ENCODE measurements at places on chromosomes 2 and 18.

GRCh38 chr18:58533766-58534165 lies 95.1 kb downstream of the ALPK2 start:
- no peak for DNase-seq

DNA sequence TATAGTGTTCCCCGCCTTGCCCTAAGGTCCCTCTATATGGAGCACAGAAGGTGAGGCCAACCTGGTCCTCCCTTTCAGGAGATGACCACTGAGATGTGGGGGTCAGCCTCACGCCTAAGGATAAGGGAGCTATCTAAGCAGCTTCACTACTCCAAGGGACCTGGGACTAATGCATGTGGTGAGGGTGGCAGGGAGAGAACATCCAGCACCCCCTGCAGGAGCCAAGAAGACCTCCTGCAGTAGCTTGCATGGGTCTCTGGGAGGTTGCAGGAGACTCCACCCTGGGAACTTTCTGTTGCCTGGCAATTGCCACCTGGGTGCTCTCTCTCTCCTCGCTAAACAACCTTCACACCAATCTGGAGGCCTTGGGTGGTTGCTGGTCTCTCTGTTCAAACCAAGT lies 93.0 kb upstream of the KLHL29 start:
- DNase-seq: no peak

GRCh38 chr18:40004246-40004645 lies 1950.8 kb upstream of the PIK3C3 start:
- no peak for DNase-seq

- DNase-seq: no peak
Measured at GRCh38 chr2:128396500-128396891, 77.8 kb upstream of the HS6ST1 start.

GRCh38 chr2:5926871-5927512 lies 234.8 kb downstream of the SOX11 start:
- DNase-seq: no peak

DNA sequence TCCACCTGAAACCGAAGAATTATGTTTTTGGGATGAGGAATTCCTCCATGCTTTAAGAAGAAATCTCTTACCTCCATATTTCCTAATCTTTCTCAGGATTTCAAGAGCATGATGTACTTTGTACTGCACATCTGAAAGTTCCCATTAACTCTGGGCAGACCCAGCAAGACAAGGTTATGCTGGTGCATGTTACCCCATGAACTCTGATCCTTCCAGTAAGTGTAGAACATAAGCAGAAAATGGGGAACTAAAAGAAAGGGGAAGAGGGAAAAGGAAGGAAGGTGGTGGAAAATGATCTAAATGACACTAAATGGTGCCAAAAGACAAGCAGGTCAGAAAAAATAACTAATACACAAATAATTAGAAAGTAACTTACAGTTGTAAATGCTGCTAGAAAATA lies 50.7 kb downstream of the STRN start:
- DNase-seq: no peak

DNA sequence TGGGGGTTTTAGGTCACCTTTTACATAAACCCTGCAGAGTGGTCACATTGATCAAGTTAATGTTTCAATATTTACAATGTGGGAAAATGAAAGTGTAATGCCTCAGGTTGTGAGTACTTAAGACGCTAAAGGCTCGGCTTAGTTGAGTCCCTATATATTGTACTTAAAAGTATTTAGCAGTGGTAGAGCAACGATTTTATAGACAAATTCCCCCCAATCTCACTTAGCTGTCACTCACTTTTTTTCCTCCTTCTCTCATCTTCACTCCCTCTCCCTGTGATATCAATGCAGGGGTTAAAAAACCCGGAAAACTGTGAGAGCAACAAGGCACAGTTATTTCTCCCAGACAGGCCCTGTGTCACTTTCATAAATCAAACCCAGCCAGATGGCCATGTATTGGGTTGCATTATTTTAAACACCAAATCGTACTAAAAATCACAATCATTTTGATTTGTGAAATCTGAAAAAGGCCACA lies 5.4 kb downstream of the POU3F3 start:
- DNase-seq: no peak

- no peak for DNase-seq
Measured at GRCh38 chr2:216343221-216343980, 28.9 kb downstream of the MARCHF4 start.

DNA sequence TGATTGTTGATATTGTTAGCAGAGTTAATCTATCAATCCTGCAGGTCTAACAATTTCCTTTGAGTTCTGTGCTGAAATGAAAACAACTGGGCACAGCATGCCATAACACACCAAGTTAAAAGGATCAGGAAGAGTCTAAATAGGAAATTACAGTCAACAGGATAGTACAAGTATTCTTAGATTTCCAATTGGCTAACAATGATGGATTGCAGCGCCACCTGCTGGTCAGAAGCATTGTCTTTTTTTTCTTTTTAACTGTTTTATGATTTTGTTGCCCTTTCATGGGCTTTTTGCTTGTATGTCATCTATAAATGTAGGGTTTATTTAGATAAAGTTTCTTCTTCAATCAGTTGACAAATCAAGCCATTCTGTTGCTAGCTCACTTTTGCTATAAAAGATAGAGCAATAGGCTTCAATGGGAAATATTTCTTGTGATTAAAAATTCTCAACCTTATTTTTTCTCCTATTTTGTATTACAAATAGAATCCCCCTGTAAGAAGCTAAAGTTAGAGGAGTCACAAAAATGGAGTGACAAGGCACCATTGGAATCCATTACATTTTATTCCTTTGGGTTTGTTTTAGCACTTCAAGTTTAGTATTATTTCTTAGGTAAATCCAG lies 40.8 kb upstream of the RPRM start:
- peak; percentile 6 for DNase-seq

Measured in central memory CD4-positive, alpha-beta T cell (primary cell).